Daoy (cell line): ENCODE measurements at places on chromosomes 3 and 15.

GRCh38 chr3:150348500-150348899, 59.6 kb upstream of the TSC22D2 start:
- peak; percentile 84 for DNase-seq

GRCh38 chr3:61980041-61980440, 393.3 kb downstream of the FEZF2 start:
- no peak for DNase-seq

GRCh38 chr3:26845194-26845593, 222.6 kb downstream of the LRRC3B start:
- DNase-seq, result no peak

DNA sequence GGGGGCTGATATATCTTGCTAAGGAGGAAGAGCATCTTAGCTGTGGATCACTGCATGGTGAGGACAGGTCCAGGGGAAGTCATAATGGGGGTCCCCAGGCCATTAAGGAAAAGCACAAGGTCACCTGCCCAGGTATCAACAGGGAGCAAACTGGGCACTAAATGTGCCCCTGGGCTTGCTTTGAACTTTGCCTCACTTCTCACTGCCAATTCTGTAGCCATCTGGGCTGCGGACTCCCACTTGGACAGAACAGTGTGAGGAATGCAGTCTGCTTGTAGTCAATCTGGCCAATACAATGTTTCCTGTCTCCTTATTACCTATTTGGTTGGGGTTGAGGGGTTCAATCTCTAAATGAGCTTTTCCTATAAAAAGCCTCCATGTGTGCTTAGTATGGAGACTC, 21.3 kb downstream of the ARRDC4 start:
- DNase-seq, result no peak

- no peak for DNase-seq
Measured at GRCh38 chr3:178336336-178336735, 199.9 kb upstream of the KCNMB2 start.

GRCh38 chr15:36632226-36632625, 52.8 kb downstream of the CDIN1 start:
- peak; percentile 33 for DNase-seq

- peak; percentile 40 for DNase-seq
Measured at GRCh38 chr3:108489776-108490175, 20.6 kb downstream of the MYH15 start.

DNA sequence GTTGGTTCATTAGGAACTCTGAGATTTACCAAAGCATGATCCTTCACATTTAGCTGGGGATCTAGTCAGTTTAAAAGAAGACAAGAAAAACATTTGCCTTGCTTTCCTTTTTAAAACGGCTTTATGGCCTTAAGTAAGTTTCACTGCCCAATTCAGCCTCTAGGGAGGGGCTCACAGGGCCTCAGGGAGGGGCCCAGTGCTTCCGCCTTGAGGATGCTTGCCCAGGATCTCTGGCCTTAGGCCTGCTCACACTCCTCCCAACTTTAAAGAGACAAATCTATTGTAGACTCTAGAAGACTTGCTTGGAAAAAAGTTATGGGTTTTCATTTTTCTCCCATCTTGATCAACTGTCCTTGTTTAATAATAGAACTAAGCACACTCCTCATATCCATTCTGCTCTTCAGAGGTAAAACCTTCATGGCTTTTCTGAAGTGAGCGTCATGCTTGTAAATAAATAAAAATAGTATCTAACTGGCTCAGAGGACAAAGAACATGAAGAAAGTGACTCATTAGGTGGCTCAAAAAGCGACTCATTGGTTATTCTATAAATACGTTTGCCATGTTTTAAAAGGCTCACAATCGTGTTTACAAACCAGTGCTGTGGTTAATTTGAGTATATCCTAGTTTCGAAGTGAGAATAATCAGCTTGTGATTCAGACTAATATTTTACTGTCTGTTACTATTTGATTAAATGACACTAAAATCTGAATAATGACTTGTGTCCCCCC, 13.7 kb downstream of the PDHB start:
- DNase-seq, result no peak

DNA sequence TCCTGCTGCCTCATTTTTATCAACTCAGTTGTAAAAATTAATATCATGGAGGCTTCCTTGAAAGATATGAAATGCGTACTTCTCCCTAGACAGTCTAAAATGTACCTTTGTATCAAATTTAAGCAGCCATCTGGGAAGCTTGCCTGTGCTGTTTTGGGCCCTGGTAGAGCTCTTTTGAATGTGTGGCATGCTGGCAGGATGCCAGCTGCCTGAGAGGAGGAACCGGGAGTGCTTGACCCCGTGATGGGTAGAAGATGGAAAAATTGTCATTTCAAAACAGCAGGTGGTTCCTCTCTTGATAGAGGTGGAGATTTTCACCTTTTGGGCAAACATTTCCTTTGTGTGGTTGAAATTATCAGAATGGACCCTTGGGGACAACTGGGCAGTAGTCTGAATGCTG, 245.3 kb downstream of the RPLP1 start:
- no peak for DNase-seq

DNA sequence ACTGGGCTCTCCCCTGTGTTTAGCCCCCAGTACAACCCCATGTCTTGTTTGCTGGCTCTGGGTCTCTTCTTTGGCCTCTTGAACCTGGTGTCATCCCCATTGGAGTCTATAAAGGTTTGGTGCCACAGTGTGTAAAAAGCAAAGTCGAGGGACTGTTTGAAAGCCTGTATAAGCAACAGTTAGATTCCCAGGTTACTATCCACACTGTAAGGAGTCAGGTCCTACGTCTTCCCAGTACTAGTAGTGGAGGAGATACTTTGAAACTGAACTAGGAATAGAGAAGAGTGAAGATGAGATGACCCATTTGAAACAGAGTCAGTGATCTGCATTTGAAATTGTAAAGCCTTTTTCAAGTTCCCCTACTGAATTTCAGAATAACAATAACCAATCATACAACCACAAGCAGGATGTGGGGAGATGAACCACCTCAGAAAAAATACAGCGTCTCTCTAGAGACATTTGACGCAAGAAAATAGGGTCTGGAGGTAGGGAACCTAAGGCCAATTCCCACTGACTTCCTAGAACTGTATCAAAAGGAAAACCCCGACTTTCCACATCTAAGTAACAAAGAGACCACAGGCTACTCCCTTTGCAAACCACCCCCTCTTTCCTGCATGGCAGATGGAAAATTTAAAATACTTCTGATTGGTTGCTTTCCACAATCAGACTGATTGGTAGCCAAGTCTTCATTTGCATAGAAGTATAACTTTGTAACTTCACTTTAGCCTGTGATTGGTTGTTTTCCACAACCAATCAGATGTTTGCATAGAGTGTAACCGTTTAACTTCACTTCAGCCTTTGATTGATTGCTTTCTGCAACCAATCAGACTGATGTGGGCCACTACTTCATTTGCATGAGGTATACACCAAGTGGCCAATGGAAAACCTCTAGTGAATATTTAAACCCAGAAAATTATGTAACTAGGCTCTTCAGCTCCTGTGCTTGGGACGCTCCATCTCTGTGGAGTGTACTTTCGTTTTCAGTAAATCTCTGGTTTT, 49.9 kb upstream of the NEDD4 start:
- no peak for DNase-seq
